ENCODE measurements at places on chromosomes 6 and 20.
A peak's percentile ranks its signal among the peaks of the same experiment; 100 is the strongest.

- no peak for DNase-seq
These were observed 31.8 kb upstream of the PDE7B start for GRCh38 chr6:135819665-135820064.

DNA sequence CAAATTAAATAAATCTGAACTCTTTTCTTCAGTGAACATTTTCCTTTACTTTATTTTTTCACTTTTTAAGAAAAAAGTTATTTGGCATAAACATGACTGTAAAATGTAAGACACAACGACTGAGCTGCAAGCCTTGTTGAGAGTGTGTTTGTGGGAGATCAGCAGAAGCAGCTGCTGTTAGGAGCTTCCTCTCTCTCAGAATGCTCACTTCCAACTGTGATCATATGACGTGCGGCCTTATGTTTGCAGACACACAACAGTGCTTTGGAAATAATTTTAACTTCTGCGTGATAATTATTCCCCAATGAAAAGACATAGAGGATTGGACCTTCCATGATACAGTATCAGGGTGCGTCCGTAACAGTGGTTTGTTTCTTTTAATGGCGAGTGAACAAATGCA, 104.0 kb downstream of the ARHGAP18 start:
- no peak for DNase-seq

- no peak for DNase-seq
These were observed 21.5 kb upstream of the TAF4 start for GRCh38 chr20:62087227-62087626.

DNA sequence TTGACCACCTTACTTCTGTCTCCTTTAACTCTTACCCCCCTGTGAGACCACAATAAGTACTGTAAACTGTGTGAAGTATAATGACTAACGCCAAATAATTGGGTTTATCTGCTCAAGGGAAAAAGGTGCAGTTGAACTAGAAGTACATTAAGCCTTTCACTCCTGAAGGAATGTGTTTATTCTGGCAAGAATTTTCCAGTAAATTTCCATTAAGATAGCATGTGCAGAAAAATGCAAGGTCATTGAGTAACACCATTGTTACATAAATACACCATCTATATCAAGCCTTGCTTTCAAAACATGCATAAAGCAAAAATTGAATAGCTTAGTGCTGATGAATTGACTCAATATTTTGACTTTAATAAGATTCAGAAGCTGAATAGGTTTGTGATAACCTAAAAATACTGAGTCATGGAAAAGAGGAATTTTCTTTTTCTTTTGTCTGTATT, 65.4 kb downstream of the ARHGAP18 start:
- DNase-seq: no peak

- no peak for DNase-seq
These were observed 10.1 kb upstream of the CALHM6 start for GRCh38 chr6:116450769-116451740.

GRCh38 chr6:118896339-118897136, 2.6 kb downstream of the ASF1A start:
- DNase-seq: no peak

- DNase-seq: no peak
These were observed 13.4 kb upstream of the CPNE5 start for GRCh38 chr6:36852481-36853147.

GRCh38 chr20:37989601-37990295, 43.5 kb downstream of the TTI1 start:
- DNase-seq: no peak

DNA sequence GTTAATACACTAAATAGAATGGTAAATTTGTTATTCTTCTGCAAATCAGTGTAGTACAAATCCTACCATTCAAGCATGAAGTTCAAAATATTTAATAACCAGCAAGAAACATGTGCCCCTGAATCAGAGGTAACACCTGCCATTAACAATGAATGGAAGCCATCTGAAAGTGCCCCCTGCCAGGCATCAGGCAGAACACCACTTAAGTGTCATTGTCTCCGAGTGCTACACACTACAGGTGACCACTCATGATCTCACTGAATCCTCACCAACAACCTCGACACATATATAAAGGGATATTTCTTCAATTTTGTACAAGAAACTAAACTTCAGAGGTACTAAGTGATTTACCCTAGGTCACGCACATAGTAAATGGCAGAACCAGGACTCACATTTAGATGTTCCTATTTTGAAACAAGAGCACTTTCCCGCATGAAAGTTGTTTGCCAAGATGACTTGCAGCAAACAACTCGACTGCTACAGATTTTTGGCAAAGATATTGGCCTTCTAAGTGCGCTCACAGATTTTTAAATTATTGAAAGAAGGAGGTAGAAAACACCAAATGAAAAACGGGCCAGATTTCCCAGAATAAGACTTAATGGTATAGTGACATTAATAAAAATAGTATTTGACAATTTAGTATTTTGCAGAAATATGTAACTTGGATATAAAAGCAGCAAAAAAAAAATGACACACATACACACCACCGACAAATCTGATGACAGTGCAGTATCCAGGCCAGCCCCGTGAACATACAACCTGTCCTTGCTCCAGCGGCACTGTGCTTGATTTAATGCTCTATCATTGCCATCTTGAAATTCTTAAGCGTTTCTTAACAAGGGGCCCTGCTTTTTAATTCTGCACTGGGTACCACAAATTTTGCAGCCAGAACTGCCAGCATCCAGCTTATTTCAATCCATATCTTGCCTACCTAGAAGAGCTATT, 274.5 kb downstream of the ALDH8A1 start:
- no peak for DNase-seq

- DNase-seq: peak; percentile 30
These were observed 165.8 kb upstream of the CITED2 start for GRCh38 chr6:139540276-139540675.

GRCh38 chr20:32237419-32237818, 29.7 kb downstream of the POFUT1 start:
- DNase-seq: no peak

GRCh38 chr6:165200178-165200577, 109.2 kb downstream of the C6orf118 start:
- DNase-seq: no peak

DNA sequence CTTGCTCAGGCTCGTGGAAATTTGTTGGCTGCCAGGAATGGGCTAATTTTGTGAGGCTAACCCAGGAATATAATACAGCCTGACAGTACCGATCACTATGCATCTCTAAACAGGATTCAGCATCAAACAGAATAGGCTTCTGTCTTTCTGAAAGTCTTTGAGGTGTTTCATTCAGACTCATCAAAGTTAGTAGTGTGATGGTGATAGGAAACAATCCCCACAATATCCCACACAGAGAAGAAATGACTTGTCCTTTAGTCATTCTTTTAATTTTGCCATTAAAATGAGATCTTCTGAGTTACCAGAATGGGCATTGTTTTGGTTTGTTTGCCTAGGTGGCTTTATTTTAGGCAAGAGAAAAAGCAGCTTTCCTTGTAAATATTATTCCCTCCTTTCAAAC, 54.3 kb downstream of the FAM229B start:
- no peak for DNase-seq

GRCh38 chr6:130620338-130620781, 206.8 kb upstream of the SMLR1 start:
- DNase-seq: no peak

DNA sequence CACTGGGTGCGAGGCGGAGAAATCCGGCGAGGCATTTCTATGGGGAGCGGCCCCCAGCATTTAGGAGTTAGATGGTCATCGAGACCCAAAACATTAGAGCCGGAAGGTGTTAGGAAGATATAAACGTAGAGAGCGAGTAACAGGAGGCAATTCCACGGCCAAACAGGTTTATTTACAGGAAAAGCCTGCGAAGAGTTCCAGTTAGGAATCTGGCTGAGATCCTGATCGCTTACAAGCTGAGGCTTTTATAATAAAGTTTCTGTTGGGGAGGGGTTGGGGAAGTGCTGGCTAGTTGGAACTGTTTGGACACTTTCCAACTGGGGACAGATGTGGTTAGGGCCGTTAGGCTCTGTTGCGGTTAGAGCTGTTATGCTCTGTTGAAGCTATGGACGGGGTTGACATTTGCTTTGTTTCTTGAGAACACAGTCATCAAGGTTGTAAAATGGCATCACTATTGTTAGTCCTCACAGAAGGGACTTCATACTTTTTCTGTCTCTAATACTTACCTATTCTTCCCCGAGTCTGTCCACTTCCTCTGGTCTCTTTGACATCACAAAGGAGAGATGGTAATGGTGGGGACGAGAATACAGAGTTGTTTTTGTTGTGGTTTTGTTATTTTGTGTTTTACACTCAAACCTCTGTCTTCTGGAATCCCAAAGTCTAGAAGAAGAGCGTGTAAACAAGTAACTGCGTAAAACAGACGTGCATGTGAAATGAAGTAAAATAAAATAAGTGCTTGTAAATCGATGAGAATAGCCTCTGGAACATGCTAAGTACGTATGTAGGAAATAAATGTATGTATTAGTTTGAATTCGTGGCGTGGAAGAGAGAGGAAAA, 554 bp upstream of the ZSCAN31 start:
- DNase-seq: no peak

- no peak for DNase-seq
These were observed 688.9 kb upstream of the GJE1 start for GRCh38 chr6:141443668-141444289.

DNA sequence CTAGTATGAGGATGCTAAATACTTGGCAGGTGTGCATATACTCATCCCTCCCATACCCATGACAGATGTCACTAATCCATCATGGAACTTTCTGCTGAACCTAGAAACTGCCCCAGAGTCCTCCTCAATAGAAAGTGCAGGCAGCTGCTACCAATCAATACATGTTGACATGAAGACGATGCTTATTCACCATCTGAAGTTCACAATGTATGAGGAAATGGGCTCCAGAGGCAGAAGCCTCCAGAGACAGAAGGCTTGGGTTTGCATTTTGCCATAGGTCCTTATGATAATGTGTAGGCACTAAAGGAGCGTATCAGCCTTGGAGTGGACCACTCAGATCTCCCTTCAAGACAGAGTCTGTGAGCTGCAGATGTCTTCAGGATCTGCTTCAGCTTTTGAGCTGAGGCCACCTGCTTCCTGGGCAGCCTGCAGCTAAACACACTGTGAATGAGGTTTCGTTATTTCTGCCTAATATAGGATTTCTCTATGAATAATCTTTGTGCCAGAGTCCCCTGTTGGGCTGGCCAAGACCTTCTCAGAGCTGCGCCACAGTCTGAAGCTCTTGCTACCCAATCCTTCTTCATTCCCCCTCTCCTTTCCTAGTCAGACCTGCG, 7.5 kb upstream of the KIAA1755 start:
- DNase-seq: no peak

DNA sequence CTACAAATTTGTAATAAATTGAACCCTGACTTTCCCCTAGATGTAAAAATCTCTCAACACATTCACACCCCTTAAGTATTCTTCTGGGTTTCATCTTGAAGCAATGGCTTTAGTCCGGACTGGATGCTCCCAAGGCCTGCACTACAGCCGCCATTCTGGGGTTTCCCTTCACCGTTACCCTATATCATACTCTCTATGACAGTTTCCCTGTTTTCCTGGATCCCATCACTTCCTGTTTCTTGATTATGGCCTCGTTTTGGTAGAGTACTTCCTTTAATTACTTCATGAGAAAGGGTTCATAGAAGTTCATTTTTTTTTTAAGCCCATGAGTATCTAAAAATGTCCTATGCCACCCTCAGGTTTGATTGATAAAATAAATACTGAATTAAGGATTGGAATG, 11.7 kb downstream of the FIG4 start:
- DNase-seq: no peak

DNA sequence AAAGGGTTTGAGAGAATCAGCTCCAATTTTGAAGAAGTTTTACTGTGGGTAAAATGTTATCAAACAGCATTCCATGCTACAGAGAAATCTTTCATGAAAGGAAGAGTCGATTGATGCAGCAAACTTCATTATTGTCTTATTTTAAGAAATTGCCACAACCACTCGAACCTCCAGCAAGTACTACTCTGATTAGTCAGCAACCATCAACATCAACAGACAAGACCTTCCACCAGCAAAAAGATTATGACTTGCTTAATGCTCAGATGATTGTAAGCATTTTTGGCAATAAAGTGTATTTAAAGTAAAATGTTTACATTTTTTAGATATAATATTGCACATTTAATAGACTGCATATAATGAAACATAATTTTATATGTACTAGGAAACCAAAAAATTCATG, 87.5 kb downstream of the AKAP7 start:
- no peak for DNase-seq

DNA sequence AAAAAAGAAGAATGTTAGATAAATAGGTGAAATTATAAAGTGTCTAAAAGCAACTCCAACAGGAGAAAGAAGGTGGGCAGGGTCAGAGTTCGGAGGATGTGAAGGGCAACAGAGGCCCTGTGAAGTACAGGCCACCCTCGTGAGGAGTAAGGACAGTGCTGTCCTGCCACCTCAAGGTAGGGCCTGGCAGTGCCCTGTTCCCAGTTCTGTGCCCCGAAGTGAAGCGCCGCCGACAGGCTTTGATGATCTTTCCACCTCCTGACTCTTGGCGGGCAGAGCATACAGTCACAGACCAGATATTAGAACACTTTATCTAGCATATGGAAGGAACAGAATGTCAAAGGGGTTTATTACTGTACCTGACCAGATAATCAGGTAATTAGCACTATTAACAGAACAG, 75.8 kb downstream of the GJA10 start:
- DNase-seq: no peak

- DNase-seq: no peak
These were observed 204.0 kb downstream of the DLL1 start for GRCh38 chr6:170086639-170087420.

DNA sequence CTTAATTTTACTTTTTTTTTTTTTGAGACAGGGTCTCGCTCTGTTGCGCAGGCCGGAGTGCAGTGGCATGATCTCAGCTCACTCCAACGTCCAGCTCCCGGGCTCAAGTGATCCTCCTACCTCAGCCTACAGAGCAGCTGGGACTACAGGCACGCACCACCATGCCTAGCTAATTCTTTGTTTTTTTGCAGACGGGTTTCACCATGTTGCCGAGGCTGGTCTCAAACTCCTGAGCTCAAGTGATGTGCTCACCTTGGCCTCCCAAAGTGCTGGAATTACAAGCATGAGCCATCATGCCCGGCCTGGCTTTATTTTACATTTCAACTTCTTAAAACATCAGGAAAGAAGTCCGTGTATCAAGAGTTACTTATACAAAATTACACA, 5.7 kb downstream of the OSER1 start:
- DNase-seq: no peak

GRCh38 chr6:5850848-5851255, 155.9 kb downstream of the NRN1 start:
- DNase-seq: no peak

- no peak for DNase-seq
These were observed 476.8 kb upstream of the AGPAT4 start for GRCh38 chr6:161750686-161751085.

DNA sequence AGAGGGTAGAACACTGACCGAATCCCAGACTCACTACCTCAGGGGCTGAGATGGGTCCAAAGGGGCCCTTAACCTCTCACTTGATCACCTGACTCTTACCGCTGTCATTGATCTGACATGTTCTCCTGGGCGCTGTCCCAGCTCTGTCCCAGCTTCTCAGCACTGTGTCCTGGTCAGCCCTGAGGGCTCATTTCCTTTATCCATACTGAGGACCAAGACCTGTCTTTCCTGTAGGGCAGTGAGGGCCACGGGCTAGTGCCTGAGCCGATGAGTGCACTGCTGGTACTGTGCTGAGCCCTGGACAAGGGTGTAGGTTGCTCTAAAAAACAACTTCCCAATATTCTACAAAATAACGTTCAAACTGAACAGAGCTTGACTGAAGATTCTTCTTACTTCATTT, 131.5 kb downstream of the MTHFD1L start:
- no peak for DNase-seq
